Activated naive CD8-positive, alpha-beta T cell treated with anti-CD3 and anti-CD28 coated beads, Interleukin-2, amount 10 ng/mL, durations not matched to agents 7 days and 5 days (primary cell): ENCODE measurements at places on chromosomes 4 and X.

DNA sequence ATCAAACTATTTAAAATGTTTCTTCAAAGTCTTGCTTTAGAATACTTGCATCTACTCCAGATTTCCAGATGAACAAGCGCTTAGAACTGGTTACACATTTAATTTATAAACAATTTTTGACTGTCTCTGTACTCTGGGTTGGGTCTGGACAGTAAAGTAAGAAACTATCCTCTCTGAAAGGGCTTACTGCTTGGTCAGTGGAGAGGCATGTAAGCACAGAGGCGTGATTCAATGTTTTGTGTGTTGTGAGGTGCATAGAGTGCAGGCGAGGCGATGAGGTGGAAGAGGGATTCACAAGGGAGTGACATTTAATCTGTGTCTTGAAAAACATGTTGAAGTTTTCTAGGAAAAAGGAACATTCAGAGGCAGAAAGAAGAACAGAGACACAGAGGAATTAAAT lies 231.4 kb downstream of the VEGFC start:
- no peak for DNase-seq

DNA sequence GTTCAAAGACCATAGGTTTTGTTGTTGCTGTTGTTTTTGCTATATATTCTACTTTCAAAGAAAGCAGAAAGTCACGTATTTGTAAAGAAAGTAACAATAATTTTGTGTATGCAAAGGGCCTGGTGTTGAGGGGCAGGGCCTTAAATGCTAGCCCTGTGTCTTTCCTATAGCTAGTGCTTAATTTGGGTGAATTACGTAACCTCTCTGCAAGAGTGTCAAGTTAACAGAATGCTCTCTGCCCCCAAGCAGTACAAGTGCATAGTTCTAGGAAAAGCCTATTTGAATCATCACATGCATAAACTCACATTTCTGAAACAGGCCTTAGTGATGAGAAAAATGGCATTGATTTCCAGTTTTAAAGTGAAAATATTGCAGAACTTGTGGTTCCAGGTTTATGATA lies 663.6 kb downstream of the STIM2 start:
- DNase-seq = no peak

DNA sequence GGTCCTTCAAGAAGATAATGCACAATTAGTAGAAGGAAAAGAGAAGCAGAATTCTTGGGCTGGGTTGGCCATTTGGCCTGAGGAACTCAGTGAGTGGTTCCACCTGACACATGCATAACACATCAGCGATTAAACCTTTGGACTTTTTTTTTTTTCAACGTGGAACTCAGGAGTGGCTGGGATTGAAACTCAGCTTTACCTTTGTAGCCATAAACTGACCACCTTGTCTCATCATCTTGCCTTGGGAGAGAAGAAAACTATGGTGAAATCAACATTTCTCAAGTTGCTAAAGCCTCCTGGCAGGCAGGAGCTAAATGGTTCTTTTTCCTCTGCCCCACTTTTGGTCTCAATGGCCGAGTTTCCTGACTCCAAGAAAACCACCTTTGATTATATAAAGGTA lies 16.3 kb downstream of the PTTG2 start:
- no peak for DNase-seq

GRCh38 chr4:28677808-28678207 lies 1817.2 kb downstream of the STIM2 start:
- DNase-seq = no peak

DNA sequence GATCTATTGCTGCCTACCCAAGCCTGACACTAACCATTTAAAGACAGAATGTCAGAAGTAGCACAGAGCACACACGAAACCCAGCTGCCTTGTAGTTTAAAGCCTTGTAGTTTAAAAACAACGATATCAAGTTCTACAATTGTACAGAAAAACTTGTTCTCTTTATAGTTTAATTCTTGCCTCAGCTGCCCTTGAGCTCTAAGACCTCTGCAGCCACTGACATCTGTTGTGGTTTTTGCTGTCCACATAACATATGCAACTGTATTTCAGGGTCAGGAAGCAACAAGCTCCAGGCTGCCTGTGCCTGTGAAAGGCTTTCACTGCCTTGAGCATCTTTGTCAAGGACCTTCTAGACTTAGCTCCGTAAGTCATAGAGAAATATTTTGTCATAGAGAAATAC lies 227.2 kb downstream of the SPCS3 start:
- no peak for DNase-seq

- DNase-seq = peak; percentile 66
These were observed 79.4 kb downstream of the FAM53A start for GRCh38 chr4:1604706-1605205.

GRCh38 chr4:42624551-42624950 lies 32.4 kb downstream of the ATP8A1 start:
- DNase-seq = no peak

- DNase-seq = no peak
These were observed 102.9 kb upstream of the SLC34A2 start for GRCh38 chr4:25552580-25553271.

DNA sequence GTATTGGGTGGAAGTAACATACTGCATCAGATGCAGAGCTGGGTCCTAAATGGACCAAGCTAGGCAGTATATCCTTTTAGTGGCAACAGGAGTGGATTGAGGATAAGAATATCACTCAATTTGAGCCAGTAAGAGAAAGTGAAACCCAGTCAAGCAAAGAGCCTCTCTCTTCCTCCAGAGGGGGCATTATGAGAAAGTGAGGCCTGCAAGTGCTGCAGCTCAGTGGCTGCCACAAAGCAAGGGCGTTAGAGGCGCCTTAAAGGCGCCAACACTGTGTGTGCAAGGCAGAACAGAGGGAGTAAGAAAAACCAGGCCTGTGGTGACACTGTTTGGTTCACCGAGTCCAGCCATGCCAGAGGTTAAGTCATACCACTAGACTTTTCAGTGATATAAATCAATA lies 17.5 kb downstream of the STX18 start:
- peak; percentile 32 for DNase-seq

DNA sequence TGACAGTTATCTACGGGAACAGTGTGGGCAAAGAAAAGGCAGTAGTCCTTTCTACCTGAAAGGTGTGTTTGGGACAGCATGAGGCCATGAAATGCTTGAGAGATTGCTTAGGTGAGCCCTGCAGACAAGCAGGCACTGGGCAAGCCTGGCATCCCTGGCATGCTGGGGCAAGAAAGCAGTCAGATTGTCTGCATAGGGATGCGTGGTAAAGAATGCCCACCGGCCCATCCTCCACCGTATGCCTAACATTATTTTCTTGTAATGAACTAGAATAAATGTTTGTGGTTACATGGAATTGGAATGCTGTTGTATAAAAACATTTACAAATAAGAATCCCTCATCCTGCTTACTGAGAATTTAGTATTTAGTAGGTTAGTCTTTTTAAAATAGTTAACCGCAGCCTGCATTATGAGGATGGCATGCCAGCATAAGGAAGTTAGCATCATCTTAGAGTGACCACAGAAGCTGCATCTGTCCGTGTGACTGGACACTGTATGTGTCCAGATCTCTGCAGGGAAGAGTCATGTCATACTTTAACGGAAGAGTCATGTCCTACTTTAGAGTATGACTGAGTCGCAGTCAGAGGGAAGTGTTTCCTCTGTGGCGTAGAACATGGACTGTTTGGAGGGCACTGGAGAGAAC lies 18.9 kb downstream of the ZBTB49 start:
- no peak for DNase-seq

DNA sequence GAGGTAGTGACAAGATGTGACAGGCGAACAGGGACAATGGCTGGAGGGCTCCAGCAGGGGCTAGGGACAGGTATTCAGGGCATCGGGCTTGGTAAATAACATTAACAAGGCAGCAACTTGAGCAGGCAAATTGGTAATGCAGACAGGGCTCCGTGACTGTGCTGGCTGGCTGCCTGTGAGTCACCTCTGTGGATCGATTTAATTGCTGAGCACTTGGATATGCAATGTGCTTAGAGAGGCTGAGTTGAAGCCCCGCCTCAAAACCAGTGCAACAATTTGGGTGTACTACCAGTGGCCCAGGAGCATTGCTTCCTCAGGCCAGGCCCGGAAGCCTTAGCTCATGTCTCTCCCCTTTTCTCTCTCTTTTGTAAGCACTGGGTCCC lies 19.5 kb downstream of the CNGA2 start:
- DNase-seq = no peak

- DNase-seq = no peak
These were observed 29.1 kb downstream of the TBL1X start for GRCh38 chrX:9493936-9494335.

- DNase-seq = no peak
These were observed 12.9 kb downstream of the DCK start for GRCh38 chr4:71006203-71006907.

DNA sequence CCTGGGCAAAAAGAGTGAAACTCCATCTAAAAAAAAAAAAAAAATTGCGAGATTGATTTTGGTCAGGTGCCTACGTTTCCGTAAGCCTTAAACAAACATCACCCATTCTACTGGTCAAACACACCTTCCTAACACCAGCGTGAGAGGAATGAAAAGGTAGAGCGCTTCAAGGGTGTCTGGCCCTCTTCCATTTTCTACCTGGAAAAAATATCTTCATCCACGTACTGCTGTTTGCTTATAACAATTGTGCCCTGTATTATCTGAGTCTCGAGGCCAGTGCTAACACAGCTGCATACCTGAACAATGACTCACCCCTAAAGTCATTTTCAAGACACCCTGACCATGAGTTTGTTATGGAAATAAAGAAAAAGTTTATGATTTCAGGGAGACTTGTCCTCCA lies 13.9 kb downstream of the TMSB4X start:
- DNase-seq = no peak

GRCh38 chr4:83728191-83728590 lies 192.3 kb downstream of the GPAT3 start:
- no peak for DNase-seq

DNA sequence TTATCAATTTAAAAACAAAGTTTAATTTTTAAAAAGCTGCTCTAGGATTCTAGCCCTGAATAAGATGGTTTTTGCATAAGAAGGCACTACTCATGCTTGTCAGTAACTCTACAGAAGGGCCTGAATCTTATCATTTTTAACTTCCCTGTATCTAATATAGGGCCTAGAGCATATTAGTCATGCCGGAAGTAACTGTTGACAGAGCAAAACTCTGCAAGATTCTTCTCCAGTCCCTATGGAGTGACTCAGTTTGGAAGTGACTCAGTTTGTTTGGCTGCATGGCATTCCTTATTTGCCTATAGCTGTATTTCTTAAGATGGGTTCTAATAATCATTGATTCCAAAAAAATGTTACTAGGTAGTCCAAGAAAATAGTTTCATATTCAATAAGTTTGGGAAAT lies 431.8 kb upstream of the HTR2C start:
- DNase-seq = no peak

GRCh38 chrX:104565791-104566680 lies at the start of gene IL1RAPL2:
IL1RAPL2 (plus strand) TSS chrX:104566199.
- DNase-seq = no peak

DNA sequence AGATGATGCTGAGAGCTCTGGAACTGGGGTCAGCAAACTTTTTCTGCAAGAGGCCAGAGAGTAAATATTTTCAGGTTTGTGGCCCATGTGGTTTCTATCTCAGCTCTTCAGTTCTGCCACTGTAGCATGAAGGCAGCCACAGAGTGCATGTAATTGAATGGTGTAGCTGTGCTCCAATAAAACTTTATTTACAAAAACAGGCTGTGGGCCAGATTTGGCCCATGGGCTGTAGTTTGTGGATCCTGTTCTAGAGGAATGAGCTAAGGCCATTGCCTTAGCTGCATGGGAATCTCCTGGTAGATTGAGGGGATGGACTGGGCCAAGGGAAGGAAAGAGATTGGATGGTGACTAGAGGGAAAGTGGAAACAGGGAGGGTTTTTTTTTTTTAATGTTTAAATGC lies 36.8 kb downstream of the CLCN4 start:
- no peak for DNase-seq

- DNase-seq = peak; percentile 41
These were observed 350.9 kb downstream of the MID1IP1 start for GRCh38 chrX:39152106-39152649.

- no peak for DNase-seq
These were observed 164.1 kb downstream of the DTHD1 start for GRCh38 chr4:36445480-36445879.

DNA sequence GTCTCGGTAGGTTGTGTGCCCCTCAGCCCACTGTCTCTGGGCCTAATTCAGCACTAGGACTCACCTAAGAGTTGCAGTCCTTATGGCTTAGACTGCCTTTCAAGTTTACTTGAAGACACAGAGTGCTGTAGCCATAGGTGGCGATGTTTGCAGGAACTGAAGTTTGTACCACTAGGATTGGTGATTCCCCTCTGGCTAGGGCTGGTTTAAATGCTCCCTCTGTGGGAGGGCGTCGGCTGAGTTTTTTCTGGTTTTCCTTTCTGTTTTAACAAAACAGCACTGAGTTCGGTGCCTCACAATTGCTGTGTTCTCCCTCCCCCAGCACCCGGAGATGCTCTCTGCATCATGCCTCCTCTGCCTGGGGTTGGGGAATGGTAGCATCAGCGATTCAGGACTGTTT lies 480.9 kb downstream of the PCDH11X start:
- no peak for DNase-seq

GRCh38 chrX:45083314-45083713 lies 117.4 kb downstream of the DIPK2B start:
- no peak for DNase-seq

GRCh38 chr4:113997206-113997605 lies 17.8 kb upstream of the ARSJ start:
- no peak for DNase-seq

GRCh38 chrX:133175605-133176004 lies 42.5 kb downstream of the TFDP3 start:
- no peak for DNase-seq

- no peak for DNase-seq
These were observed 30.6 kb upstream of the LCORL start for GRCh38 chr4:18052158-18052557.

GRCh38 chr4:184794470-184794869 lies 31.3 kb downstream of the ACSL1 start:
- DNase-seq = no peak

DNA sequence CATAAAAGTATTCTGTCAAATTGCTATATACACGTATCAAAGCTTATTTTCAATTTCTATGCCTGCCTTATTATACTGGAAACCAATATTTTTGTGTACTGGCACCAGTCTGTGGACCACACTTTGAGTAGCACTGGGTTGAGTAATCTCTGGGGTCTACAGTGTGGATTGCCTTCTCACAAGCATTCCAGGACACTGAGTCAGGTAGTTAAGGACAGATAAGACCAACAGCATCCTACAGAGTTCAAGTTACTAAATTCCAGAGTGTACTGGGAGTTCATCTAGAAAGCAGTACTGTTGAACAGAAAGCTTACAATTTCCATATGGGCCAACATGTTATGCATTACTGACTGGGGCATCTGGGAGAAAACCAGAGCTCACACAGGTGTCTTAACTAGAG lies 61.8 kb downstream of the VMA21 start:
- DNase-seq = no peak

DNA sequence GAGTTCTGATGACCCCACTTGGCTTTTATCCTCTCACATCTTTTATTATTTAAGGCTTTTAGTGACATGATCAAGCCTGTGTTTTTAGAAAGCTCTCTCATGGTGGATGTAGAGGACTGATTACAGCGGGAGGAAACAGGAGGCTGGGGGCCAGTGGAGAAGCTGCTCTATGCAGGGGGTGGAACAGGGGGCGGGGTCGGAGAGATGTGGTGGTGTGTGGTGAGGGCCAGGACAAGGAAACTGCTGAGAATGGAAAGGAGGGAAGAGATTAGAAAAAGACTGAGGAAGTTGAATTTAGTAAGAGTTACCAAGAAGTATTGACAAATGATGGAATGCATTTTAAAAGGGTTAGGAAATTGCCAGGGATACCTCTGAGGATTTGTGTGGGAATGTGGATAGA lies 292.2 kb downstream of the ZIC3 start:
- no peak for DNase-seq
